Right hindlimb (tissue), 1 donor: ENCODE measurements at places on chromosomes 7 and 10.

DNA sequence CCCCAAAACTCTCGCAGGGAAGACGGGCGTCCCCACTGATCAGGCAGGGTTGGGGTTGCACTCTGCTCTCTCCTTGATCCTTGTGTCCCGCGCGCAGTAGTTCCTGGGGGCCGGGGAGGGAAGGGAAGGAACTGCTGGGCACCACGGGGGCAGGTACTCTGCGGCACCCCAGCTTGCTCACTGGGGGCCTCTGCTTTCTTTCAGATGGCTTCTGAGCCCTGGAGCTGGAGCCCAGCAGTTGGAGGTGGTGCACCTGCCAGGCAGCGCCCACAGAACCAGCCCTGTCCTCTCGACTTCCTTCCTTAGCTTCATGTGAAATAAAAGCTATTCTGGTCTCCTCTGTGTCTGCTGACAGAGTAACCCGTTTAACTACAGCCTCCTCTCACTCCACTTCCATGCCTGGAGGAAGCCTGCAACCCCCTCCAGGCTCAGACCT is 12.2 kb downstream of the PLAC9 start:
- peak; percentile 19 for DNase-seq

GRCh38 chr10:1425879-1426278 is 311.4 kb downstream of the ADARB2 start:
- DNase-seq: no peak

DNA sequence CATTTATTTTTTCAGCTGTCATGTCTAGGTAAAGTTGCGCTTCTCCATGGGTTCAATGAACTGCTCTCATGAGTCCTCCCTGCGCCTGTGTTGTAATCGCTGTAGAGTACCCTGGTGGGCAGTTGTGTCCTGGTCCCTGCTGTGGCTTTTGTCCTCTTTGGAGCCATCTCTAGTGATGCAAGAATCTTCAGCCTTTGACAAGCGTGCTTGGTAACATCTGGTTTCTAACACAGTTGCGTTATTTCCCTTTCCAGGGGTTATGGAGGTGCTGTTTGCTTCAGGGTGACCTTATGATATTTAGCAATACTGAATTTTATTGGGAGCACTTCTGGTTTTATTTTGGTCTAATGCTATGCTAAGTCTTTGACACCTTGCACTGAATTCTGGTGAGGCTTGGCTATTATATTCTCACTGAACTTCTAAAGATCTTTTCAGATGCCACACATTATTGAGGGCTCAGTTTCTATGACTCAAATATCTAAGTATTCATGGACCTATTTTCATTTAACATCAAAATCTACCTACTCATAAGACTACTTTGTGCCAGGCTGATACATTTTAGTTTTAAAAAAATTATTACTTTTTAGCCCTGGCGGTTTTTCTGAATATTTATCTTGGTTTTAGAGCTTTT is 88.6 kb downstream of the FANK1 start:
- DNase-seq: no peak

DNA sequence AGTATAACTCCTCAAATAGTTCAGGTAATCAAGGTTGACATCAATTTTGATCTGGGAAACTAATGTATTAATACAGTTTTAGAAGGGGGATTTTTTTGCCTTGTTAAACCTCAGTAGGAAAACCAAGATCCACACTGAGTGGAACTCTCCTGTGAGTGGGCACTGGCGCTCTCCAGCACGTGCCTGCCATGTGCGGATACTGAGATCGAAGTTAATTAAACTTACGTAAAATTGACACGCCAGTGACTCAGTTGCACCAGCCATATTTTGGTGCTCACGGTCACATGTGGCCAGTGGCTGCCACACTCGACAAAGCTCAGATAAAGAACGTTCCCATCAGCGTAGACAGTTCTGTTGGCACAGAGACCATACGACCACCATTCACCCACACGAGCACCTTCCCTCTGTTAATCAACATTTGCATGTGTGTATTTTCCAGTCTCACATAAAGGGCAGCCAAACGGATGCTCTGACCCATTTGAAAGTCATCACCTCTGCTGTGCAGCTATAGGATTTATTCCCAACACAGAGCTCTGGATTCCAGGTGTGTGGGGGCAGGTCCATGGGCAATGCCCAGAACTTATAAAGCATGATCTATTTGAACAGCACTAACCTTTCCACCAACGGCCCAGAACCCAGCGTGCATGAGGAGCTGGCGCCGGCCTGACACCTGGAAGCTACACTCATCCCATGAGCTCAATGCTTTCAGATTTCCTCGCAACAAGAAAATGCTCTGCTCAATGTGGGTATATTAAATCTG is 77.7 kb downstream of the VIPR2 start:
- DNase-seq: no peak

GRCh38 chr10:118278649-118279048 is 63.5 kb downstream of the FAM204A start:
- DNase-seq: no peak

DNA sequence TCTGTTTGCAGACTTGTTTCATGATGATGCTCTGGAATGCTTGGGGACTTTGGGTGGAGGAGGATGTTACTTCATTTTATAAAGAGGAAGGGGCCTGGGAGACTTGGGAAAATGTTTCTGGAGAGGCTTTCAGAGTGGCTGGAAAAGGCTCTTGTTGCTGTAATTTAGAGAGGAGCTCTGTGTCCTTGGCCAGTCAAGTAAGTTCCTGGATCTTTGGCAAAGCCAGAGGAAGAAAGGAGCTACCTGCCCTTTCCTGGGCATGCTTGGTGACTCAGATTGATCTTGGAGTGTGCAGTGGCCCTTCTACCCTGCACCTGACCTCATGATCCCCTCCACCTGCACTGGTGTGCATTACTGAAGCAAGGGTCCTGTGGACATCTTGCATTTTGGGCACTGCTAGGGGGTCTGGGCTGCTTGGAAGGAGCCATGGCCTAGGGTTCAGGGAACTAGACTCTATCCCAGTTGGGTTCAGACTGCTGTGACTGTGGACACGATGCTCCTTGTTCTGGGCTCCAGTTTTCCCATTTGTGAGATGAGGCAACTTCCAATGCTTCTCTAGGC is 56.1 kb downstream of the ADCYAP1R1 start:
- DNase-seq: peak; percentile 8

DNA sequence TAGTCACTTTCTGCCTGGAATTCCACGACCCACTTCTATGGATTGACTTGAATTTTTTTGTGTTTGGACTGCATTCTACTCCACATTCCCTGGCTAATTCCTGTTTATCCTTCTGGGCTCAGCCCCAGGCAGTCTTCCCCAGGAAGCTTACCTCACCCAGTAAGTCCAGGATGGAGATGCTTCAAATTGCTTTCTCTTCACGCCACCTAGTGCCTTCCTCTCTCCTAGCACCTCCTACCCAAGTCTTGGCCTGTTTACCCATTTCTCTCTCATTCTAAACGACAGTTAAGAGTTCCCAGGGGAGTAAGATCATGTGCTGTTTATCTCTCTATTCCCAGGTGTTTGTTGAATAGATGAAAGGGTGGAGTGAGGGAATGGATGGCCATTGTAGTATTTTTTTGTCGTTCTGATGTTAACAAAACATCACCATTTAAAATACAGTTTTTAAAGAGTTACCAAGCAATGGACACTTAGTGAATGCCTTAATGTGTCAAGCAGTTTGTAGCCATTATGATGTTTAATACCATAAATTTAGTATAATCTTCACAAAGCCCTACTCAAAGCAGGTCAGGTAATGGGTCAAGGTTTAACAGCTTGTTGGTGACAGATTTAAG is 45.5 kb upstream of the TARP start:
- DNase-seq: peak; percentile 72

GRCh38 chr7:92632791-92633190 is 42.6 kb upstream of the FAM133B start:
- no peak for DNase-seq

DNA sequence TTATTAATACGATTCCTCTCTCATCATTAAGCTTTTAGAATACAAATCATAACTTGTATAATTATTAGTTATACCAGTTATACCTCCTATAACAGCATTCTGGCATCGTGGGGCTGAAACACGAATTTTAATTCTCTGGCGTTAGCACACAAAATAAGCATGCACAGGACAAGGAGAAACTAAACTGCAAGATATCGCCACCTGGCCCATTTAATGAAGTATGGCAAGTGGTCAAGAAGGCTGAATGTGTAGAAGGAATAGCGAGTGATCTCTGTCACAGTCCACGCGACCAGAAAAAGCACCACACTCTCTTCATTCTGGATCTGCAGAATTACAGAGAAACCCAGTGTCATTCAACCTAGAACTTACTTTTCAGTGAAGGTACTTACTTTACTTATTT is 18.1 kb downstream of the HACD1 start:
- no peak for DNase-seq

DNA sequence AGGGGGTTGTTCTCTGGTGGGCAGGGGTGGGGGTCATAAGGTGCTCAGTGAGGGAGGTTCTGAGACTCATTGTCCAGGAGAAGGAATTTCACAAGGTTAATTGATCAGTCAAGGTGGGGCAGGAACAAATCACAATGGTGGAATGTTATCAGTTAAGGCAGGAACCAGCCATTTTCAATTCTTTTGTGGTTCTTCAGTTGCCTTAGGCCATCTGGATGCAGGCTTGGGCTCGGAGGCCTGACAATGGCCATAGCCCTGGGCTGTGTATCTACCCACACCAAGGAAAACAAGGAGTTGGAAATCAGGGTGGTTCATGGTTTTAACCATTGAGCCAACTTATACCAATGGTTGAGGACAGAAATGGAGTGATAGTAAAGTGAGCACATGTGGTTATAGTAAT is 1221.8 kb downstream of the TYW1 start:
- no peak for DNase-seq

GRCh38 chr7:151724250-151724915 is 152.5 kb downstream of the PRKAG2 start:
- DNase-seq: no peak

- no peak for DNase-seq
Observed at GRCh38 chr10:5106553-5106952, 12.3 kb downstream of the AKR1C3 start.

DNA sequence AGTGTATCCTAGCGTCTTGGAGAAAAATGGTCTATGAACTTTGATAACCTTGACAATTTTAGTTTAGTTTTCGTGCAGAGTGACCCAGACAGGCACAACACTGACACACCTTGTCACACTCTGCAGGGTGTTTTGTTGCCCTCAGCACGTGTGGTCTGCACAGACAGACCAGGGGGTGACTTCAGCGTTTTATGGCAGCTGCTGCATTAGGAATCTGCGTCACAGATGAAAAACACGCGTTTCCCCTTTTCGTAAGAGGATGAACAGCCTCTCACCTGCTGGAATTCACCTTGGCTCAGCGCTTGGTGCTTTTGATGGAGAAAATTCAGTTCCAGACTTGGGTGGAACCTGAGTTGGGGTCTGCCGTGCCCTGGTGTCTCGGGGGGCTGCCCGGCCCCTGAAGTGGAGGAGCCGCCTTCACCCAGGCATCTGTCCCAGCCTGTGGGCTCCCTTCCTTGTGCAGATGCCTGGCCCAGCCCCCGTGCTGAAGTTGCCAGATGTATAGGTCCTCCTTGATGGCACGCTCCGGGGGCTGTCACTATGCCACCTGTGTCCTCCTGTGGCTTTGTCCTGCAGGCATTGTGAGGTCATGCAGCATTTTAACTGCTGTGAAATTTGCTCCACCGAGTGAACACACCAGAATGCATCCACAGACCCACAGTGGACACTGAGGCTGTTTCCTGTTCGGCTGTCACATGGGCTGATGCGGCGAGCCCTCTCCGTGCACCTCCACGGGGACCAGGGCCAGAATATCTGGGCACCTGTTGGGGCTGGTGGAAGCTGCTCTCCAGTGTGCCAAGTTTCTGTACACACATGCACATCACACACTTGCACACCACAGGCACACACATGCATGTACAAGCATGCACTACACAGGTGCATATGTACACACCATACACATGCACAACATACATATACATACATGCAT is 18.3 kb downstream of the INPP5A start:
- DNase-seq: no peak

- DNase-seq: no peak
Observed at GRCh38 chr7:49703337-49703736, 70.1 kb upstream of the VWC2 start.

DNA sequence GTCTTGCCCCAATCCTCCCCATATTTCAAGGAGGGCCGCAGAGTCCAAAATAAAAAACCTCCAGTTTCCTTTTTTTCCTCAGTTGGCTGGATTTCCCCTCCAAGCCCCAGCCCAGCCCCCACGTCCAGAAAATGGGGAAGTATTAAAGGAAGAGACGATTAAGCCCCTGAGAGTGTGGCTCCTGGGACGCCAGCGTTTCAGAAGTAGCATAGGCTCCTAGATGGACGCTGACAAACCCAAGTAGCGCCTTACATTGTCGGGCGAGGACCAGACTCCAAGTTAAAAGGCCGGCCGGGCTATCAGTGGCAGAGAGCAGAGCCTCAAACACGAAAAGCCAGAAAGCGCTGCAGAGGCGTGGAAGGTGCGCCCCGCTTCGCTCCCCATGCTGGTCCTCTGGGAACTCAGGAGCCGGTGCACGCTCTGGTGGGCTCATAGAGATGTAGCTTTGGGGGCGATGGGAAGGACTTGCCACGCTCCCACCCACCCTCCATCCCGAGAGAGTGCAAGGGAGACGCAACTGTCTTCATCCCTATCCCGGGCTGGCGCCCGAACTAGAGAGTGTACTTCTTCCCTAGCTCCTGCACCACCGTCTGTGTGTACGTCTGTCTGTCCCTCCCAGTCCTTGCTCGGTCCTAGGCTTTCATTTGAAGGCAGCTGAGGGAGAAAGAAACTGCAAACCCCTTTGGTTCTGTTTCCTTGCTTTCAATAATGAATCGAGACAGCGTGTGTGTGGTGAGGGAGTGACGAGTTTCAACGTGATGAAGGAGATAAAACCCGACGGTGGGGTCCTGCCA is 6.3 kb upstream of the EMX2 start:
- DNase-seq: no peak

DNA sequence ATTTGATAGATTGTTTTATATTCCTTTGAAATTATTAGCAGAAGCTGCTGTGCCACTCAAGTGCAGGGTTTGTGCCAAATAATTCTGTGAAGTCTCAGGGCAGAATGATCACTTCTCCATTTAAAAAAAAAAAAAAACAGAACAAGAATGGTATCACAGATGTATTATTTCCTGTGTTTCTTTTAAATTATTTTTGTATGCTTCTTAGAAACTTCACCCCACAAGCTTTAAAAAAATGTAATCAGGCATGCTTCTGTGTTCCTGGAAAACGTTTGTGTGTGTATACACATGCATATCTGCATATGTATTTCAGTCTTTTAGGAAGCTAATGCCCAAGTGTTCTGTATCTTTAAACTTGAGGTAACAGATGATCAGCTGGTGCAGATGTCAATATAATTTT is 6.3 kb upstream of the CD36 start:
- DNase-seq: no peak

DNA sequence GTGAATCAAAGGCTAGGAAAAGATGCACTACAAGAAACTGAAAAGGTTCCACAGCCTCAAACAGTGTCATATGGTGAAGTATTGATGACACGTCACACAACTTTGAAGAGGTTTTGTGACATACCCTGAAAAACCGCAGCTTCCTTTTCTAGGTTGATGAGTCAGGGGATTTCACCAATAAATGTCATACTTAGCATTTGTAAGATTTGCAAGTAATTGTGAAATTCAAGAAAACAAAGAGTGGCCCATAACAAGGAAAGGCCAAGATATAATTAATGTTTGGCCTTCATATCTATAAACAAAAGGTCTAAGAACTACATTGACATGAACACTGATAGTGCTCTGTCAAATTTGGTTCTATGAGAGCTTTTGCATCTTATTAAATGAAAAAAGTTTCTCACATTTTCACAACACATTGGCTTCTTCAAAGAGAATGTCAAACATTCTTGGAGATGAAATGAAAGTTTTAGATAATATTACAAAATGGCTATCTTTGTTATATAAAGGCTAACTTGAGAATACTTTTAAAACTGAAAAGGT is 62.0 kb upstream of the NAMPT start:
- DNase-seq: no peak

- no peak for DNase-seq
Observed at GRCh38 chr10:22305721-22306120, 10.5 kb upstream of the COMMD3 start.
